ENCODE measurements at places on chromosomes 3 and 15. TPM values are rescaled to one million over a fixed set of nuclear protein-coding genes. Genes with fewer than 3 reads are reported as not detected.

DNA sequence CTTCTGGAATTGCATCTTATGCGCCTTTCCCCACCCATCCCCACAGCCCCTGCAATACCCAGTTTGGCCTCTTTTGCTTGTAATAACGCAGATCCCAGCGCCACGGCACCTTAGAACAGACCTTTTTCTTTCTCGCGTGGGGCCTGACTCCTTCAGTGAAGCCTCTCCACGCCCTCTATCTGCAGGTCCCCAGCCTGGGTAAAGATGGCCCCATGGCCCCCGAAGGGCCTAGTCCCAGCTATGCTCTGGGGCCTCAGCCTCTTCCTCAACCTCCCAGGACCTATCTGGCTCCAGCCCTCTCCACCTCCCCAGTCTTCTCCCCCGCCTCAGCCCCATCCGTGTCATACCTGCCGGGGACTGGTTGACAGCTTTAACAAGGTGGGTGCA is 594 bp downstream of the CRELD1 start:
- peaks cover 33% of the 10 kb centered on the region for H3K36me3 ChIP-seq
- peak overlapping the region; percentile 93 for H3K27ac ChIP-seq
- DNase-seq: no peak
- peaks cover 13% of the 10 kb centered on the region for H3K27me3 ChIP-seq
- H3K4me3 ChIP-seq: peak overlapping the region; percentile 94
- peaks cover 20% of the 10 kb centered on the region for H3K4me1 ChIP-seq

DNA sequence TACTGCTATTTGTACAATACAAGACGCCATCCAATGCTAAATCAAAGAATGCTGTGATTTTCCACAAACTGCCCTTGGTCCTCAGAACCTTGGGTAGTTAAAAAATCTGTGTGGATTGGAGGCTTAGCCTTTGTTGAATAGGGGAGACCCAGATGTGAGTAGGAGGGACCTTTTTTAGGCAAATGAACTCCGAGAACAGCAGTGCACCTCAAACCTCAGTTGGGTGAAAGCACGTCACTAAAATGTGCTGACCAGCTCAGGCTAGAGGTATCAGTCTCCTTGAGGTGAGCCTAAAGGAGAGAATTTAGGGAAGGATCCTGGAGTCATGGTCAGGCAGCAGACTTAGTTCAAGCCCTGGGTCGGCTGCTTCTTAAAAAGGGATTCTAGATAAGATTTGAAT is 200.7 kb downstream of the SOX2 start:
- H3K4me3 ChIP-seq: no peak overlapping the region
- DNase-seq: no peak
- no peaks in the 10 kb centered on the region for H3K36me3 ChIP-seq
- no peak overlapping the region for H3K27ac ChIP-seq

- H3K27me3 ChIP-seq: peaks cover 1% of the 10 kb centered on the region
- no peak for DNase-seq
- peaks cover 5% of the 10 kb centered on the region for H3K36me3 ChIP-seq
- no peak overlapping the region for H3K4me3 ChIP-seq
These were observed 3.4 kb upstream of the MUC20 start for GRCh38 chr3:195717416-195717815.

CHST13 gene
- total RNA-seq: not detected

CPNE4 gene
- total RNA-seq: 0.41 TPM

RTP1 gene
- not detected for total RNA-seq

GRCh38 chr3:193744822-193745684 is 152.0 kb downstream of the OPA1 start:
- peaks cover 6% of the 10 kb centered on the region for H3K4me1 ChIP-seq
- H3K27ac ChIP-seq: no peak overlapping the region
- H3K36me3 ChIP-seq: no peaks in the 10 kb centered on the region
- no peaks in the 10 kb centered on the region for H3K27me3 ChIP-seq
- no peak overlapping the region for H3K4me3 ChIP-seq

DNA sequence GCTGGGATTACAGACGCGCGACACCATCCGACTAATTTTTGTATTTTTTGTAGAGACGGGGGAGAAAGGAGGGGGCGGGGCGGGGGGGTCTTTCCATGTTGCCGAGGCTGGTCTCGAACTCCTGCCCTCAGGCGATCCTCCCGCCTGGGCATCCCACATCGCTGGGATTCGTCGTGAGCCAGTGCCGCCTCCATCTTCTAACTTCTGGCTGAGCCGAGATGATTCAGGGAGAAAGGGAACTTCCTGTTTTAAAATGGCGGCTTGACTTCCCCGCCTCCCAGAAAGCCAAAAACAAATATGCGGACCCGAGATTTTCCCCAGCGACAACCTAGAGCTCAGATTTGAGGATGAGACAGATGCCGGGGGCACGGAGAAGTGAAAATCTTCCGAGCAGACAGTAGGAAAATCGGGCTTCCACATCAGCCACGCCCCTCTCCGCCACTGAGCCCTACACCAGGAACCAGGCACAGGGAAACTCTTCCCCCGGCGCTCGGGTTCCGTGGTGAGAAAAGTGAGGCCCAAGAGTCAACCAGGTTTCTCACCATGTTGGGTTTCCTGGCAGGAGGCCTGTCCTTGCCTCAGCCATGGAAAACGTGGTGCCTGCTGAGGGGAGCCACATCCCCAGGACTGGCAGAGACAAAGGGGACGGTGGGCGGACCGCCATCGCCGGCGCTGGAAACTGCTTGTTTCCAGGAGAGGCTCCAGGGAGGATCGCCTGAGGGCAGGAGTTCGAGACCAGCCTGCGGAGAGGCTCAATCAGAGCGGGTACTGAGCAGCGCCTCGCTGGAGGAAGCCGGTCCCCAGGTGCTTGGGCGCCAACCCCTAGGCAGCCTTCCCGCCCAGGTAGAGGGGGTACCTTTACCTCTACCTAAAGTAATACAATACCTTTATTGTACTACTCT is 18.7 kb downstream of the CHST14 start:
- H3K4me1 ChIP-seq: no peaks in the 10 kb centered on the region
- no peak for DNase-seq
- H3K27ac ChIP-seq: no peak overlapping the region
- no peaks in the 10 kb centered on the region for H3K27me3 ChIP-seq
- no peak overlapping the region for H3K4me3 ChIP-seq

- no peak for DNase-seq
- H3K4me3 ChIP-seq: no peak overlapping the region
- peaks cover 17% of the 10 kb centered on the region for H3K4me1 ChIP-seq
- peaks cover 1% of the 10 kb centered on the region for H3K27me3 ChIP-seq
These were observed 44.8 kb upstream of the B3GNT5 start for GRCh38 chr3:183208260-183208659.

GRCh38 chr3:196287090-196287439 is 461 bp downstream of the PCYT1A start:
- H3K27me3 ChIP-seq: peaks cover 10% of the 10 kb centered on the region
- H3K36me3 ChIP-seq: peaks cover 5% of the 10 kb centered on the region
- peak overlapping the region; percentile 97 for H3K27ac ChIP-seq

GRCh38 chr15:27686369-27686768 is 412.7 kb downstream of the OCA2 start:
- H3K36me3 ChIP-seq: no peaks in the 10 kb centered on the region
- H3K27me3 ChIP-seq: no peaks in the 10 kb centered on the region
- H3K4me3 ChIP-seq: no peak overlapping the region
- no peak overlapping the region for H3K27ac ChIP-seq

- H3K4me3 ChIP-seq: no peak overlapping the region
- H3K27me3 ChIP-seq: peaks cover 7% of the 10 kb centered on the region
- DNase-seq: no peak
- peaks cover 8% of the 10 kb centered on the region for H3K4me1 ChIP-seq
- no peak overlapping the region for H3K27ac ChIP-seq
These were observed 14.9 kb downstream of the ACOX2 start for GRCh38 chr3:58521917-58522631.

CA12 gene
- total RNA-seq: 0.44 TPM

ATP13A3 gene
- total RNA-seq: 32.1 TPM

- H3K4me1 ChIP-seq: no peaks in the 10 kb centered on the region
- peak; percentile 81 for DNase-seq
- peaks cover 2% of the 10 kb centered on the region for H3K27me3 ChIP-seq
- peaks cover 5% of the 10 kb centered on the region for H3K36me3 ChIP-seq
These were observed 9.5 kb downstream of the RPS17 start for GRCh38 chr15:82530606-82531379.

FRMD5 gene
- 0.54 TPM for total RNA-seq

DNA sequence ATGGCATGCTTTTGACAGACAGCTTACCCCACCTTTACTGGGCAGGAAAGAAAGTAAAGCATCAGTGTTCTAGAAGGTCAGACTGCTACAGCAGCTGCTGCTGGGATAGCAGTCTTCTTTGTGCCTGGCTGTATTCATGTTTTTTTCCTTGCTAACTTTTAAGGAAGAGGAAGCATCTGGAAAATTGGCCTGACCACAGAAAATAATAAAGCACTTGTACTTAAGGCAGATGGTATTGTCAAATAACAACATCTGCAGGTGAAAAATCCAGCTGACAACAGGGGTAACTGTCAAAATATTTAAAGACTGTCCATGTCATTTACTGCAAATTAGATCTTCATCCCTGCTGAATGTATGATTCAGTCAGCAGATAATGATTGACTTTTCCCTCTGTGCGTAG is 229.0 kb downstream of the OXSM start:
- peaks cover 5% of the 10 kb centered on the region for H3K4me1 ChIP-seq
- no peaks in the 10 kb centered on the region for H3K27me3 ChIP-seq
- DNase-seq: no peak
- H3K27ac ChIP-seq: no peak overlapping the region
- H3K4me3 ChIP-seq: no peak overlapping the region

- H3K4me1 ChIP-seq: peaks cover 2% of the 10 kb centered on the region
- no peaks in the 10 kb centered on the region for H3K27me3 ChIP-seq
- H3K27ac ChIP-seq: no peak overlapping the region
- H3K36me3 ChIP-seq: no peaks in the 10 kb centered on the region
- no peak for DNase-seq
These were observed 21.4 kb downstream of the EIF4E3 start for GRCh38 chr3:71703797-71704196.

DNA sequence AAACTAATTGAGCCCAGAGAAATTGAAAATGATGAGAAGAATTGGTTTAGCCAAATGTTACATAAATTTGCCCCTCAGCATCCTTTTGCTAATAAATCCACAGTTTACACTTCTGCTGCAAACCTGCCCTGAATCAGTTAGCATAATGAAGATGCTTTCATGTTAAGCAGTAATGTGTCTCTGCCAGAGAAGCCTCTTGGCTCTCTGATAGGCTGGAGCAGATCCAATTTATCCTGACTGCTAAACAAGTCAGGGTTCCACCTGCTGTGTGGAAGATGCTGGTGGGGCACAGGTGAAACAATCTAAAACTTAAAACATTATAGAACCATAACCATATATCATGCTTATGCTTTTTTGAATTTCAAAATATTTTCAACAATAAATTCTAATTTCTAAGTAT is 946.8 kb downstream of the OTOL1 start:
- no peaks in the 10 kb centered on the region for H3K36me3 ChIP-seq
- H3K27me3 ChIP-seq: no peaks in the 10 kb centered on the region
- H3K27ac ChIP-seq: no peak overlapping the region
- no peak for DNase-seq
- H3K4me3 ChIP-seq: no peak overlapping the region

Data from endothelial cell (in vitro differentiated cells).